ENCODE measurements at places on chromosomes 16 and 17. TPM values are rescaled to one million over a fixed set of nuclear protein-coding genes. Genes with fewer than 3 reads are reported as not detected.
A peak's percentile ranks its signal among the peaks of the same experiment; 100 is the strongest.

DNA sequence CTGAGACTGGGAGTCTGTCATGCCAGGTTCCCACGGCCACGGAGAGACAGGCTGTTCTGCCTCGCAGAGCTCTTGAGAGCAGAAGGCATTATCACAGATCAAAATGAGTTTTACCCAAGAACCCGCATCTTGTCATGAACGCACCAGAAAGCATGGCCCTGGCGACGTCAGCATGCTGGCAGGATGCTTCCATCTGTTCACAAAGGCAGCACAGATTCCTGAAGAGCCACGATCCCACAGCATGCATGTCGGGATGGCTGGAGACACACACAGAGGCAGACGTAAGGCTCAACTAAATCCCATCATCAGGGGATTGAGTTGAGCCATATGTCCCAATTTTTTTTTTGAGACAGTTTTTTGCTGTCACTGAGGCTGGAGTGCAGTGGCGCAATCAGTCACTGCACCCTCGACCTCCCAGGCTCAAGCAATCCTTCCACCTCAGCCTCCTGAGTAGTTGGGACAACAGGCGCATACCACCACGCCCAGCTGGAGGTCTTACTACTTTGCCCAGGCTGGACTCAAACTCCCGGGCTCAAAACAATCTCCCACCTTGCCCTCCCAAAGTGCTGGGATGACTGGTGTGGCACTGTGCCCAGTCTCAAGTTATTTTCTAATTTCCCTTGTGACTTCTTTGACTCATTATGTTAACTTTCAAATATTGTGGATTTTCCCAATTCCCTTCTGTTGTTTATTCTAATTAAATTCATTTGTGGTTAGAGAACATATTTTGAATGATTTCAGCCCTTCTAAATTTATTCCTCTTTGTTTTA lies 11.1 kb downstream of the FANCA start:
- DNase-seq = peak; percentile 83

DNA sequence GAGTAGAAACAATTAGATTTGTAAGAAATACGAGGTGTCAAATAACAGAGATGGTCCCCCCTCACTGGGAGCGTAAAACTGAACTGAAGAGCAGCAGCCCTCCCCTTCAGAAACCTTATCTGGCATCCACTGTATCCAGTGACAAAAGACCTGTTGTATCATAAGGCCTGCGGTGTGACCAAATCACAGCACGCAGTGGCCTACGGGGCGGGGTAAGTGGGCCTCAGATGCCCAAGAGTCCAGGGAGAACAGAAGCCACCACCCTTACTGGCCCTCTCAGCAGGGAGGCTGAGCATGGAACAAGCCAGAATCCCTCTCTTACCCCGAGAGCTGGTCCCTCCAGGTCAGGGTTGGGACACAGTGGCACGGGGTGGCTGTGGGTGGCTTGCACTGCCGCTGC lies 5.5 kb downstream of the JMJD6 start:
- DNase-seq = no peak

DNA sequence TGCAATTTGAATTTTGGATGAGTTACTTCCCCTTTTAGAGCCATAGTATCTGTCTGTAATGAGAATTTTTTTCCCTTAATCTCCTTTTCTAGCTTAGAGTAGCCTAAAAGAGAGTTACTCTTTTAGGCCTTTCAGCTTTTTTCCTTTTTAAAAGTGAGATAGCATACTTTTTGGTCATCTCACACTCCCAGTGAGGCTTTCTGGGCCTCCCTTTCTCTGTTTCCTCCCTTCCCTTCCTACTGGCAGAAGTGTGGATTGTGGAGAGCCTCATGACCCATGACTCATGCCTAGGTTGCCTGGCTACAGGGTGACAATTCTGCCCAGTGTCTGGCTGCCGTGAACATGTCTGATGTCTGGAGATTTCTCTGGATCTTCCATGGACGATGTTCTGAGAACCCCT lies 15.2 kb downstream of the KRT23 start:
- DNase-seq = peak; percentile 88

DNA sequence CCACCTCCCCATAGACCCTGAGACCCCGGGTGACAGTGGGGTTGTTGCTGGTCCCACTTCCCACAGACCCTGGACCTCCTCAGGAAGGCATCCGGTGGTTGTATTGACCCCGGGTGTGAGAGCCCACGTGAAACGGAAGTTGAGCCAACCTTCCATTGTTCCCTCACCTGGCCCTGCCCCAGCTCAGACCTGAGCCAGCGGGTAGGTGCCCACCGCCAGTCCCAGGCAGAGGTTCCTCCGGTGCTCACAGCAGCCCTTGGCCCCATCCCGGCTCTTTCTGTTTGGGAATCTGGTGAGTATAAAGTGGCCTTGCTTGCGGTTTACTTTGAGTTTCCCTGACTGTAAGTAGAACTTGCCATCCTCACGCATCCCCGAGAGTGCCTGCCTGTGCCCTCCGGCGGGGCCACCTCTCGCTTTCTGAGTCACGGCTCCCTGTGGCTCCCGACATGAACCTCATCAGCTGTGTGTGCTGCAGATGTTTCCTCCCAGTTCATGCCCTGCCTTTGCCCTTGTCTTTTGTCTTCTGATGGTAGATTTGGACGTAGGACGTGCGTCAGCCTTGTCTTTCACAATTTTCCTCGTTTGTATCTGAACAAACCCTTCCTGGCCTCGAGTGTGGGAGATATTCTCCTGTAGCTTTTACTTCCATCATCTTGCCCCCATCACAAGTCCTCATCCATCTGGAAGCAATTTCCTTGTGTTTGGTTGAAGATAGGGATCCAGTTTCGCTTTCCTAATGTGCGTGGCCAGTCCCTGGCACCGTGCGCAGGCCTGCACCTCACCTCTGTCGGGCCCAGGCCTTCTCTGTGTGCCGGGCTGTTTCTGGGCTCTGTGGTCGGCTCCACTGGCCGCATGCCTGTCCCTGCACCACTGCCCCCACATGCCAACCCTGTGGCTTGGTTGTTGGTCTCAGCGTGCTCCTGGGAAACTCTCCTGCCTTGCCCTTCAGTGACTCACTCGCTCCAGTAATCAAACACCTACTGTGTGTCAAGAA lies 76.0 kb downstream of the METRNL start:
- DNase-seq = peak; percentile 44

DNA sequence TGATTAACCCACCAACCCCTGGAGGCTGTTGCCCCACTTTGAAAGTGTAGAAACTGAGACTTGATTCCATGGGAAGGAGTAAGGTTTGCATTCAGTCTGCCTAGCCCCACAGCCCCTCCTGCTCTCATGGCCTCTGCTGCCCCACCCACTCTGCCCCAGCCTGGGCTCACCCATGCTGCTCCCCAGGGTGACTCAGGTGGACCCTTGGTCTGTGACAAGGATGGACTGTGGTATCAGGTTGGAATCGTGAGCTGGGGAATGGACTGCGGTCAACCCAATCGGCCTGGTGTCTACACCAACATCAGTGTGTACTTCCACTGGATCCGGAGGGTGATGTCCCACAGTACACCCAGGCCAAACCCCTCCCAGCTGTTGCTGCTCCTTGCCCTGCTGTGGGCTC lies 6.5 kb downstream of the PRSS41 start:
- no peak for DNase-seq

GRCh38 chr16:14020141-14020540 lies 51.0 kb upstream of the MRTFB start:
- DNase-seq = no peak

DNA sequence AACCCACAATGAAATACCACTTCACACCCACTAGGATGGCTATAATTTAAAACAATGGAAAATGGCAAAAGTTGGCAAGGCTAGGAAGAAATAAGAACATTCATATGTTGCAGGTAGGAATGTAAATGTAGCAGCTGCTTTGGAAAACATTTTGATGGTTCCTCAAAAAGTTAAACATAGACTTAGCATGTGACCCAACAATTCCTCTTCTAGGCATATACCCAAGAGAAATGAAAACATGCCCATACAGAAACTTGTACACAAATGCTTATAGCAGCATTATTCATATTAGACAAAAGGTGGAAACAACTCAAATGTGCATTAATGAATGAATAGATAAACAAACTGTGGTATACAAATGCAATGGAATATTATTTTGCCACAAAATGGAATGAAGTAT lies 36.1 kb downstream of the MEOX1 start:
- no peak for DNase-seq

GRCh38 chr16:7716660-7717550 lies 384.3 kb downstream of the RBFOX1 start:
- DNase-seq = no peak

DNA sequence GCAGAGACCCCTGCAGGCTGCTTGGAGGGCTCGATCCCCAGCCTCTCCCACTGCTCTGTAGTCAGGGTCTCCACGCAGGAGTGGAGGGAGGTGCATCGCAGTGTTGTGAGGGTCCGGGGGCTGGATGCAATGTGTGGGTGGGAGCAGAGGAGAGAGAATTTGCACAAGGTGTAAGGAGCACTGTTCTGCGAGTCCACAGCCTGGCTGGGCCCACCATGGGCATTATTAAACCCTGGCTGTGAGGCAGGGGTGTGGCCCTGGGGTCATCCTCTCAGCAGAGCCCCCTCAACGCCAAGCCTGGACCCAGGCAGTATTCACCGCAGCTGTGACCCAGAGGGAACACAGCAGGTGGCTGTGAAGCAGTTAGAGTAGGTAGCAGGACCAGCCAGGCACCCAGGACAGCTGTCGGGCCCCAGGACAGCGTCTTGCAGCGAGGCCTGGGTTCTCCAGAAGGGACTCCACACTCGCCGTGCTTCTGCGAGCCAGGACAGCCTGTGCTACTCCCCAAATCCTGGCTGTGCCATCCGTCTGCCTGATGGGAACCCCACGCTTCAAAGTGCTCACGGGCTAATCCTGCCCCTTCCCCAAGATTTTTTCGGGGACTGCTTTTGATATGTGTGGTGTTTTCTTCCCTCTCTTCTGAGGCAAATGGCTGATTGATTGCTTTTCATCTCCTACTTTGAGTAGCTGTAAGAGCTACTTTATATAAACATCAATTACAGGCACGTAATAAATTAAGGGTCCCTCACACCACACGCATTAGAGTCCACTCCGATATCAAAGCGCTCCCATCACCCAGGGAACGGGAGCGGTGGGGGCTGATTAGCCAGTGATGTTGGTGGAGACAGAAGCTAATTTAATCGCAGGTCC lies 100.9 kb upstream of the GSE1 start:
- DNase-seq = no peak

DNA sequence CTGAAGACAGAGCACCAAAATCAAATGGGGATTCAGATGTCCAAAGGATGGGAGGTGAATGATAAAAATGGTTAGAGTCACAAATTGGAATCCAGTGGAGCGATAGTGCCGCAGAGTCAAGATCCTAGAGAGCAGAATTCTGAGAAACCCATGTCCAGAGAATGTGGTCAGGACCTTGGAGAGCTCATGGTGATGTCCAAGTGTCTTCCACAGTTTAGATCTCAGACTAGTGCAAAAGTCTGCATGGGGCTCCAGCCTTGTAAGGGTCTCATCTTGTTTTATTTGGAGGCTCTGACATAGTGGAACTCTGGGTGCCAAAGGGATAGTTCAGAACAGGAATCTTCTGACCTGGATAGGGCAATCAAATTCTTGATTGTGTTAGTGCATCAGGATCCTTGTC lies 245.9 kb upstream of the HSBP1 start:
- DNase-seq = peak; percentile 40

DNA sequence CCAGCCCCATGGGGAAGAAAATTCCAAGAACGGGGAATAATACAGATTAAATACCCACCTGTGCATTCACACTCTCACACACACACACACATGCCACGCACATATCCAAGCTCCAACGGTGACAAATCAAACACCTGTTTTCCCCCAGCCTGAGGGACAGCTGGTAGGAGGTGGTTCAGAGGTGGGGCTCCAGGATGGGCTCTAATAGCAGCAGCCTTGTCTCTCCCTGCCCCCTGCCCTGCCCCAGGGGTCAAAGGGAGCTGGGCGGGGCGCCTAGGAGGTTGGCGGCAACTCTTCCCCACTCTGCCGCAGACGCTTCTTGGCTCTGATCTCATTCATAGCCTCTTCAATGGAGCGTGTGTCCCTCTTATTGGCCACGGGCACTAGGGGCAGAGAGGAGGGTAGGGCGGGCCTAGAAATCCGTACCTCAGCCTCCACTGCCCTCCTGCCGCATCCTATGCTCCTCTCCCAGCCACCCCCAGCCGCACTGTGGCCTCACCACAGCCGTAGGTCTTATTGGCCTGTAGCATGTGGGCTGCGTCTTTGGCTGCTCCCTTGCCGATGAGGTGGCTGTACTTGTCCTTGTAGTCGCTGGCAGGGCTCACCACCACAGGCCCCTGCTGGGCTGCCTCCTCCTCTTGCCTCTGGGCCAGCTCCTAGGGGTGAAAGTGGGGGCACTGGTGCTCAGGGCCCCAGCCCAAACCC lies 8.2 kb downstream of the SPAG7 start:
- no peak for DNase-seq

DNA sequence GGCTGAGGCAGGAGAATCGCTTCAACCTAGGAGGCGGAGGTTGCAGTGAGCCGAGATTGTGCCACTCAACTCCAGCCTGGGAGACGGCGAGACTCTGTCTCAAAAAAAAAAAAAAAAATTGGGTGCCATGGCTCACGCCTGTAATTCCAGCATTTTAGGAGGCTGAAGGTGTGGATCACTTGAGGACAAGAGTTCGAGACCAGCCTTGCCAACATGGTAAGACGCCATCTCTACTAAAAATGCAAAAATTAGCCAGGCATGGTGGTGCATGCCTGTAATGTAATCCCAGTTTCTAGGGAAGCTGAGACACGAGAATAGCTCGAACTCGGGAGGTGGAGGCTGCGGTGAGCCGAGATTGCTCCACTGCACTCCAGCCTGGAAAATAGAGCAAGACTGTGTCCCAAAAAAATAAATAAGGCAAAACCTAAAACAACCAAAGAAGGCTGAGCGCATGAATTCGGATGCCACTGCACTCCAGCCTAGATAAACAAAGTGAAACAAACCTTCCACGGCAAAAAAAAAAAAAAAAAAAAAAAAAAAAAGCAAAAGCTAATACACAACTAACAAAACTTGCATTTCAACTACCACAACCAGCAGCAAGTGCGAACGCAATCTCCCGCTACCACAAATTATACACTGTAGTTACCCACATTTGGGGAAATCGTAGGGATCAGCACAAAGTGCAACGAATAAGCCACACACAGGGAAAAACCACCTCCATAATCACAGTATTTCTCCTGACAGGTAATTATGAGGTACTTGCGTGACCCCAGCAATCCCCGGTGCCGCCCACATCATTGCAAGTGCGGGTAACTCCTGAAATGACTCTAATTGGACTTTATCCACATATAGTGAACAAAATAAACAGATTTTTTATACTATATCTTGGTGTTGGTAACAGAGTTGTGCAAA lies 25.6 kb downstream of the TEX14 start:
- no peak for DNase-seq

GP1BA gene
- not detected for total RNA-seq

ITGAD gene
- not detected for total RNA-seq

BAHCC1 gene
- total RNA-seq = 0.83 TPM

PYDC1 gene
- not detected for total RNA-seq

DCAKD gene
- total RNA-seq = 47.9 TPM

ZG16 gene
- total RNA-seq = not detected

RAI1 gene
- 1.9 TPM for total RNA-seq

MT1M gene
- not detected for total RNA-seq

All from IMR-90 (cell line).